Stimulated activated effector memory CD8-positive, alpha-beta T cell treated with anti-CD3 and anti-CD28 coated beads, Interleukin-12 subunit alpha, Interleukin-12 subunit beta, amount 100 ng/mL, for 72 hours (primary cell): ENCODE measurements at places on chromosomes 7 and 10.

GRCh38 chr10:124409696-124410095 lies 9.0 kb downstream of the OAT start:
- DNase-seq, result no peak

DNA sequence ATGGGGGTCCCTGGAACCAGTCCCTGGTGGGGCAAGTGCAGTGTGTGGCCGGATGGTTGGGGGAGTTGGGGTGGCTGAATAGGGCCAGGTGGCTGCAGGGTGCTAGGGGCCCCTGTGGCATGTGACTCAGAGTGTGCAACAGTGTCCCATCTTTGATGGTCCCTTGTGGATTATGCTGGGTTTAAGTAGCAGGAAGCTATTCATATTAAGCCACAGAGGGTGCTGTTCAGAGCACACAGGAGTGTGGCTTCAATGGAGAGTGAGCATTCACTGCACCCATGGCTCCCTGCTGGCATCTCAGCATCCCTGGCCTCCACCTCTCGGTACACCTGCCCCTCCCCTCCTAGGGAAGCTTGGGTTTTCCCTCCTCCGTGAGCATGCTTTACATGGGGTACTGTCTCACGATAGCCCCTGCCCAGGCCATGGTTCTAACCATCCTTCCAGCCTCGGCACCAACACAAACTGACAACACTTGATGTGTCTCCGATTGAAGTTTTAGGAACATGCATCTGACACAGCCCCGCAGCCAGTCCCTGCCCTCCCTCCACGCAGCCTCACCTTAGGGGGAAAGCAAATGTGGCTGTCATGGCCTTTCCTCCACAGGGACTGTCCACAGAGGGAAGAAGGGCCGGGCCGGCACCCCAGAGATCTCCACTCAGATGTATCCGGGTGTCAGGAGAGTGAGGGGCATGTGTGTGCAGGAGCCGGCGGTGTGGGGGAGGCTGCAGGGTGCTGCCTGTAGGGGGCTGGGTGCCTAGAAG lies 30.4 kb upstream of the PPIF start:
- peak; percentile 66 for DNase-seq

- DNase-seq, result peak; percentile 74
Observed at GRCh38 chr10:44300666-44301649, 83.9 kb downstream of the CXCL12 start.

- no peak for DNase-seq
Observed at GRCh38 chr7:131265227-131265626, 62.4 kb upstream of the MKLN1 start.

DNA sequence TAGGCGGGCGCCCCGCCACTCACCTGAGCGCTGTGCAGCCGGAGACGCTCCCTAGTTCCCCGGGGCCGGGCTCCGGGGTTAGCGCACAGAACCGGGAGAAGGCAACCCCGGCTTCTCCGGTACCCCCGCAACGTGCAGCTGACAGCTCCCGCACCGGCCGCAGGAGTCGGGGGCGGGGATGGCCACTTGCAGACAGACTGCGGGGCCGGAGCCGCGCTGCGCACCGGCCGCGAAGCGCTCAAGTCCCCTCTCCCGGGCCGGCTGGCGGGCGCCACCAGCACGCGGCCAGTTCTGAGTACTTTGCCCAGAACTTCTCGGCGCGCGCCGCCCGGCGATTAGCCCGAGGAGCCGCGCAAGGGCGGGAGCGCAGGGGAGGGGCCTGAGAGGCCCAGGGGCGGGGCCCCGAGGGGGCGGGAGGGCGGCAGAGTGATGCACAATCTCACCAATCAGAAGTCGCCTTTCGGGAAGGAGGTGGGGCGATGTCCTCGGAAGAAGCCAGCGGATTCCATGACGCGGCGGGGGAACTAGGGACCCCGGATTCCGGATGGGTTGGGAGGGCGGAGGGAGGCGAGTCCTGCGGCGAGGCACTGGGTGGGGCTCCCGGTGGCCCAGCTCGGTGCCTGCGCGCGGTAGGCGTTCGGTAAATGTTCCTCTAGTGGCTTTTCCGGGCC lies at the start of gene OSBPL3:
Gene OSBPL3 (minus strand): TSS at position 316 of the 671 bp plus-strand sequence. CDS start 87,706 bp downstream, outside the sequence.
- peak; percentile 96 for DNase-seq

GRCh38 chr10:58802047-58802446 lies 289.4 kb downstream of the BICC1 start:
- no peak for DNase-seq
